ENCODE measurements at places on chromosomes 7 and 10.

DNA sequence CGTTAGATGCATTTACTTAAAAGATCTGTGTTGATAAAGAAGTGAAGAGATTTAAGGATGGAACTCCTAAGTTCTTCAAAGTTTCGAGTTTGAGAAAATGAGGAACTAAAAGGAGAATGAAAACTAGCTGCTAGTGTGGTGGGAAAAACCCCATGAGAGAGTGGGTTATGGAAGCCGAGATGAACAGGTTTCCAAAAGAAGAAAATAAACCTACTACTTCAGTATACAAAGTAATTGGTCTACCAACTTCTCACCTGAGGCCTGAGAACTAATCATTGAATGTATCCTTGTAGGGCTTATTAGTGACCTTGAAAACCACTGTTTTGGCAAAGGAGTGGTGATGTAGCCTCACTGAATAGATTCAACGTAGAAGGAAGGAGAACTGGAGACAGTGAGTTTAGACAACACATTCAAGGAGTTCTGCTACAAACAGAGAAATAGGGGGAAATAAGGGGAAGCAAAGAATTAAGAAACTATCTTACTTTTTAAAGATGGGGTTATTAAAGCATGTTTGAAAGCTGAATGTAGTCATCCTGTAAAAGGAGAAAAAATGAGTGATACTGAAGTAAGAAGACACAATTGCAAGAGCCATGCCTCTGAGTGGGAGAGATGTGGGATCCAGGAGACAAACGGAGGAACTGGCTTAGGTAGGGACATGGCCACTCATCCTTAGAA, 50.8 kb downstream of the CH25H start:
- no peak for DNase-seq

GRCh38 chr7:47335557-47336471, 246.1 kb downstream of the TNS3 start:
- no peak for DNase-seq

GRCh38 chr10:12455766-12456165, 106.4 kb downstream of the CAMK1D start:
- no peak for DNase-seq

GRCh38 chr7:3884543-3884942, 583.5 kb downstream of the SDK1 start:
- DNase-seq, result no peak

- no peak for DNase-seq
These were observed 24.7 kb downstream of the CCDC6 start for GRCh38 chr10:59881640-59882039.

- no peak for DNase-seq
These were observed 27.6 kb downstream of the WDR86 start for GRCh38 chr7:151382079-151382885.

DNA sequence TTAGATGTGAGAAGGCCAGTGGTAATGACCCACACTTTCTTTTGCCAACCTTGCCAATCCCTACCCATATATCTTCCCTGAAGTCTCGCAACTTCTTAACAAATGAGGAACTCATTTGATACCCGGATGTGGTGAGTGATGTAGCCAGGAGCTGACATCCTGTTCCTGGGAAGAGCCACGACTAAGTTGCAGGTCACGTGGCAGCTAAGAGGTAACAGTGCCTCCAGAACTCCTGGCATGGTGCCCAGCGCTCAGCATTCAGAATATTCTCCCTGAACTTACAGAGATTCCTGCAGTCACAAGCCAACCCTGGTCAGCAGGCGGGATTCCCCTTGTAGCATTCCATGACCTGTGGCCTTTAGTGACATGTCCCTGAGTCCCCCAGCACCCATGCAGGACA, 282.5 kb downstream of the GALNT17 start:
- DNase-seq, result no peak

DNA sequence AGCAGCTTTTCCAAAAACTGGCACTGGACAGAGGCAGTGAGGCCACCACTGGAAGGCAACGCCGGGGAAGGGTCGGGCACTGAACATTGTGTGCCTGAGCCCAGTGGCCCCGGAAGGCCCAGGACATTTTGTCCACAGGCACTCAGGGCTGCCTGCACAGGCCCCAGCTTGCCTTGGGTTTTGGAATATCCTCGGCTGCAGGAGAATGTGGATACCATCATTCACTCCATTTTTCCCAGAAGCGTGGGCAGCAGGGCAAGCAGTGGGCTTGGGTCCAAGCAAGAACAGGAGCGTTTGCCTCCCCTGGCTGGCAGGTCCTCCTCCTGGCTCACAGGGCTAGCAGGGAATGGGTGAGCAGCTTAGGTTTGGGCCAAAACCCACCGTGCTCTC, 147.4 kb downstream of the EBF3 start:
- no peak for DNase-seq

- DNase-seq, result no peak
These were observed 1061.8 kb upstream of the LRRTM3 start for GRCh38 chr10:65864036-65864435.

- no peak for DNase-seq
These were observed 68.3 kb downstream of the CREB5 start for GRCh38 chr7:28480595-28480994.

DNA sequence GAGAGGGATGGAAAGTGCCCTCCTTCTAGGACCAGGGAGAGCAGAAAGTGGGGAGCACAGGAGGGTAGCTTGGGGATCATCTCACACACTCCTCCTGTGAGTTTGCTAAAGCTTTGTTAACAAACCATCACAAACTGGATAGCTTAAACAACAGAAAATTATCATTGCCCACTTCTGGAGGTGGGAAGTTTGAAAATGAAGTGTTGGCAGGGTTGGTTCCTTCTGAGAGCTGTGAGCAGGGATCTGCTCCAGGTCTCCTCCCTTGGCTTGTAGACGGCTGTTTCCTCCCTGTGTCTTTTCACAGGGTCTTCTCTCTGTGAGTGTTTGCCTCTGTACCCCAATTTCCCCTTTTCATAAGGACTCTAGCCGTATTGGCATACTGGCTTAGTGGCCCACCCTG, 32.0 kb upstream of the CXCL12 start:
- DNase-seq, result no peak

DNA sequence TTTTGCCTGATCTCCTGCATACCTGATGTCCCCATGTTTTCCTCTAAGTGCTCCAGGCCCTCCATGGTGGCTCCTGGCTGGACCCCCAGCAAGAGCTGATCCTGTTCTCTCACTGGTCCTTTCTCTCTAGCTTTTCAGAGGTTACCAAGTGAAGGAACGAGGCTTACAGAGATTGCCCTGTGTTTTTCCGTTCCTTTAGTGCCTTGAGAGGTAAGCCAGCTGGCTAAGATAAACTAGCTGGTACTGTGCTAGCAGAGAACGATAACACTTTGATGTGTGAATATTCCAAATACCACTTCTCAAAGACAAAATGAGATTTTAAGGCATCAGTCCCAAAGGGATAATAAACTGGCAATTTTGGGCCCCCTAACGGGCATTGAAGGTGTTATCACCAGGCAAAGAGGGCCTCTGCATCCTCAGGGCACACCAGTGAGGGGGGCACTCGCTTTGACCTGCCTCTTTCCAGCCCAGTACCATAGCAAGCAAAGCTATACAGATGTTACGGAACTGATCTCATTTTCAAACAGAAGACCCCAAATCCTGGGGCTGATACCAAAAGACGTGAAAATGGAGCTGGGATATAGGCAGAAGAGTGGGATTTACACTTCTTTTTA, 8.4 kb upstream of the CCNY start:
- no peak for DNase-seq

GRCh38 chr10:120459185-120459584, 2.2 kb downstream of the PLPP4 start:
- no peak for DNase-seq

DNA sequence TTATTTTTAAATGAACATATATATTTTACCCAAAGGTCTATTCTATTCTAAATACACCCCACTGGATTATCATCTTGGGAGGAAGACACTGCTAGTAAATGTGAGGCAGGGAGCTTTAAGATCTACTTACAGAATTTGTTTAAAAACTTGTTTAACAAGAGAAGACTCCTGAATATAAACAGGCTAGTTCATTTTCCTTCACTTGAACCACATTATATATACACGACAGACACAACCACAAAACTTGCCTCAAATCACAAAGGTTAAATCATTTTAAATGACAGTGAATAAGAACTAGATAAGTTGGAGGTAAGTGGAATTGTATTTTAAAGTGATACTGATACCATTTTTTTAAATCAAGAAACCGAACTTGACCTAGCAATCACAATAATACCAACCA, 109.2 kb downstream of the ATE1 start:
- DNase-seq, result no peak

- DNase-seq, result no peak
These were observed 21.1 kb downstream of the UNC5B start for GRCh38 chr10:71233482-71233892.

GRCh38 chr7:125122173-125122572, 192.5 kb upstream of the POT1 start:
- DNase-seq, result no peak

DNA sequence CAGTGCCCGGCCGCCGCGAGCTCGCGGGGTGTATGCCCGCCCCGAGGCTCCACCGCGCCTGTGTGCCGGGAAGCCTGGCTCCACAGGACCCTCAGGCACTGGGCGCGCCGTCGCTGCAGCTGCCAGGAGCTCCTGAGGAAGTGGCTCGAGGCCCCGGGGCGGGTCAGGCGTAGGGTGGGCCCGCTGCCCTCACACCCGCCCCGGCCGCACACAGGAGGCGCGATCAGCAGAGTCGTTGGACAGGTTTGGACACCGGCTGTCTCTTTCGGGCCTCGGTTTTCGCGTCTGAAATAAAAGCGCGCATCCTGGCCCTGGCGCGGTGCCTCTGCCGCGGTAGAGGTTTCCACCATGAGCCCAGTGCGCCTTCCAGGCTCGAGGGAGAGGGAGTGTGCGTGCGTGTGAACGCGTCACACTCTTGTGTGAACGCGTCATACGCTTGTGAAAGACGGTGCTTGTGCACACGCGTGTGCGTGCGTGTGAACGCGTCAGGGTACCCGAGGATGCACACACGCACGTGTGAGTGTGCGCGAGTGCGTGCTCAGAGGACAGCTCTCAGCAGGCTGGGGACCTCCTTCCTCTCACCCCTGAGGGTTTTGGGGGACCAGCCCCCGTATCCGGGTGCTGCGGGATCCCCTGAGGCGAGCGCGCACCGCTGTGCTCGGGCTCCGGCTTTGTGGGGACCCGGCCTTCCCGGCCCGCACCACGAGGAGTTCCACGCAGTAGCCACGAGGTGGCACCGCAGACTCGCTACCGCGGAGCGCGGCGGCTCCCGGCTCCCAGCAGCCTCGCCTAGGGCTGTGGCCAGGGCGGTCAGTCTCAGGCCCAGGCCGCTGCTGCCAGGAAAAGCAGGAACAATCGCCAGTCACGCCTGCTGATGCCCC, 83.8 kb downstream of the BMS1 start:
- DNase-seq, result peak; percentile 25

DNA sequence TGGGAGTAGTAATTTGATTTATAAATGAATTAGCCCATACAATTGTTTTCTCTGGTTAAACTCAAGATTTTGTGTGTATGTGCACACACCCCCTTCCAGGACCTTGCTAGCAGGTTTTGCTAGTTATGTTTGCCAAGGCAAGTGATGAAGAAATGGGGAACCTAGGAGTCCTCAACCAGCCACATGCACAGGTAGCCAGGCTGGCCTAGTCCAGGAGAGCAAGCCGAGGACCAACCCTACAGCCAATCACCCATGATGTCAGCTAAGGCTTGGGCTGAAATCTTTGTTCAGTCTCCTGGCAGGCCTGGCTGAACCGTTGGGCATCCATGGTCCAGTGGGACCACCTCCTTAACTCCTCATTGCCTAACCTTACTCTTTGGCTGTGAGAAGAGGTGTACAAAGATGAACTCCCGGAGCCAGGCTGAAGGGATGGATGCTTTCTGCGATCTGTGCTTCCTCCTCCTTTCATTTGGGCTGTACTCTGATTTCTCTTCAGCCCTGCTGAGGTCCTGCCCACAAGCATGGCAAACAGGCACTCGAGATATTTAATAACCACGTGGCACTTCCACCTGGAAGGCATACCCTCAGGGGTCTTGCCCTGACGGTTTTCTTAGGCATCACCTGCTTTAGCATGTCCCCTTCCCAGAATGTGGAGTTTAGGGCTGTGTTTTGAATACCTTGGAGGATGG, 22.1 kb downstream of the HNRNPA2B1 start:
- no peak for DNase-seq

DNA sequence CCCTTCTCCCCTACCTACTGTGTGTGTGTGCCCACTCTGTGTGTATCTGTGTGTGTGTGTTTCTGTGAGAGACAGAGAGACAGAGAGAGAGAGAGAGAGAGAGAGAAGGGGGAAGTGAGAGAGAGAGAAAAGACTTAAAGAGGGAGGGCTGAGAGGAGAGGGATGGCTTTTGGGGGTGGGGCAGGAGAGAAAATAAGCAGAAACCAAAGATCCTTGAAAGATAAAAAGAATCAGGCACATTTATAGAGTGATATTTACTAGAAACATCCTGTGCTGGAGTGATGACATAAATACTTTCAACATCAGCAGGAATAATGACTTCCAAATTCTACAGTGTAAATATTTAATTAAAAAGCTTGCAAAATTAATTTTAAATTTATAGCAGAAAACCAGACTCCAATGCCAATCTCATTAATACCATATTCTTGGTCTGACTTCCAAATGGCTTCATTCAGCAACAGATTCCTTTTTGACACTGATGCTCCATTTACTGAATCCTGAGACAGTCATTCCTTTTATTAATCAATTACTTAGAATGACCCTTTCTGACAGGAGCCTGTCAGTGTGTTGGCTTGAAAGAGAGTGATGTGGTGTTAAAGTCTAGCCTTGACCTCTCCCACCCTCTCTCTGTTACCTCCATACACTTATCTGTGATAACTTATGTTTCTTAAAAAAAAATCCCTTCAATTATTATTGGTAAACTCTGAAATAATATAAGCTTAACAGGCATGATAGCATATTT, 41.7 kb upstream of the WNT2 start:
- no peak for DNase-seq

GRCh38 chr10:123458933-123459332, 207.2 kb upstream of the GPR26 start:
- DNase-seq, result no peak

DNA sequence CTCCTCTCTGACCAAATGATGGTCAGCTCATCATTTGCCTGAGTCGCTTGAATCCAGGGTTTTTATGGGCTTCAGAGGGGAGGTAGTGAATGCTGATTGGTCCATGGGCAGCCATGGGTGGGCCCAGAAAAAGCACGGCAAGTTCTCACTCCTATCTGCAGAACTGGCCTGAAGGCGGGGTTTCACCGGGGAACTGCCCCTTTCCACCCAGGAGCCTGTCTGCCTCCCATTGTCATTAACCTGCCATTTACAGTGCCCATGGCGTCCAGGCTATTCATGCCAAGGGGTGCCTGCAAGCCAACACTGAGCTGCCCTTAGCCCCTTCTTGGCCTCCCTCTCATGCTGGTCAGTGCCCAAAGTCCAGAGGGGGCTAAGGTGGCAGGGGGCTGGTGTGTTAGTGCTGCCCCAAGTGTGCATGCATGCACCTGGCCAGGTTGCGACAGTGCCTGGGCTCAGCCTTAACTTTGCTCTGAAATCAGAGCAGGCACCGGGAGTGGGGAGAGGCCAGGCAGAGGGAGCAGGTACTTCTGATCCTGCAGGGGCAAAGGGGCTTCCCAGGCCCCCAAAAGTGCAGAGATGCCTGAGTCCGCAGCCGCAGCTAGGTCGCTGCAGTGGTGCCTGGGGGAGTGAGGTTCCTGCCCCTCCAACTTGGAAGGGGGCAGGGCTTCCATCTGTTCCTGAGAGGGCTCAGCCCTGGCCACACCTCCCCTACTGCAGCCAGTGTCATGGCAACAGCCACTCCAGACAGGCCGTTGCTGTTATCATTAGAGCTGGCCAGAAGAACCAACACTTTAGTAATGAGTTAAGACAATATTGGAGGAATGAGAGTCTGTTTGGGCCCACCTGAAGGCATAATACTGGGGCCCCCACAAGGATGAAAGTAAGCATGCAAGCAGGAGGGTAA, 561.6 kb downstream of the GRM8 start:
- no peak for DNase-seq

- no peak for DNase-seq
These were observed 30.4 kb upstream of the PDGFA start for GRCh38 chr7:549891-550625.
